ENCODE measurements at places on chromosomes 6 and 20.

- no peak for DNase-seq
Measured at GRCh38 chr20:36122931-36123288, 31.6 kb upstream of the EPB41L1 start.

DNA sequence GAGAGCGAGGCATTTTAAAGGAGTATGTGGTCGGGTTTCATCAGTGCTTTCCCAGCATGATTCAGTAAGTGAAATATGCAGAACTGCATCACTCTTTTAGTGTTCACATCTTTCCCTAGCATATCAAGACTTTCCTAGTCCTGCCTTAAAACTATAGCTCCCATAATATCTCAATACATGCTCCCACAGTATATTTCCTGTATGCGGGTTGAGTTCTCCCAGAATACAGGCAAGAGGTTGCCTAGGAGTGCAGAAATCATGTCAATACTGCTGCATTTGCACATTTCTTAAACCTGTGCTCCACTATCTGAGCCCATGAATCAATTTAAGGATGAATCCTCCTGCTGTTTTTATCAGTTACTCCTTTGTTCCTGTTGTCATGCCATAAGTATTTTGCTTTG, 386.6 kb upstream of the SLC35B3 start:
- DNase-seq = no peak

- no peak for DNase-seq
Measured at GRCh38 chr20:24289737-24290481, 179.5 kb upstream of the SYNDIG1 start.

DNA sequence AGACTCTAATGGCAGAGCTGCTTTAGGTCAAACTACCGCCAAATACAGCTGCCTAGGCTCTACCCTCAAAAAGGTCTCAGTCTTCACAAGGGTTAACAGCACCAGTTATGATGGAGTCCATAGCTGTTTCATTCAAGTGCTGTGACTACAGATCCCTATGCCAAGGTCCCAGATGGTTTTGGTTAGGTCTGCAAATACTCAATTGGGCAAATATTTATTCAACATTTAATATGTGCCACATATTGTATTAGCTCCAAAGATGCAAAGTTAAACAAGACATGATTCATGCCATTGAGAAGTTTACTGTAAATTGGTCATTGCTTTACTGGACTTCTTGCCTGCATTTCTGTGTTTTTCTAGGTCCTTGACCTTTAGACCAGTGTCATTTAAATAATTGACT, 55.8 kb upstream of the TFAP2D start:
- DNase-seq = no peak

- DNase-seq = no peak
Measured at GRCh38 chr6:116666869-116667268, 1.7 kb downstream of the ZUP1 start.

DNA sequence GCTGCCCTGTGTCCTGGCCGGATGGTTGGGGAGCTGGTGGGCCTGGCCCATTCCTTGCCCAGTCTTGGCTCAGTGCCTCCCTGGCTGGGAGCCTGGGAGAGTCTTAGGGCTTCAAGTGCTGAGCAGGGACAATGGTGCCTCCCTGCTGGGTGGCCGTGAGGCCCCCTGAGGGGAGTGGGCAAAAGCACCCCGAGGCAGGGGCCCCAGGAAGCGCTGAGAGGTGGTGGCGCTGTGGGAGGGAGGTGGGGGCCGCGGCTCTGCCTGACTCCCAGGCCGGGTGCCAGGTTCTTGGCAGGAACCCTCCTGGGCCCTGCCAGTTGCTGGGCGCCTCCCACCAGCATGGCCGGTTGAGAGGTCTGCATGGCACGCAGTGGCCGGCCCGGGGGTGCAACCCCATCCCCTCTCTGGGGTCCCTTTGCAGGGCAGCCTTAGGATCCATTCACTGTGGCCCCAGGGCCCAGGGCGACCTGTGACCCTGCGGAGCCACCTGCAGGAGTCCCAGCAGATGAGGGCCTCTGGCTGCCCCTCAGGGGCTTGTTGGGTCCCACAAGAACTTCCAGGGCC, 9.2 kb upstream of the RPS21 start:
- no peak for DNase-seq

DNA sequence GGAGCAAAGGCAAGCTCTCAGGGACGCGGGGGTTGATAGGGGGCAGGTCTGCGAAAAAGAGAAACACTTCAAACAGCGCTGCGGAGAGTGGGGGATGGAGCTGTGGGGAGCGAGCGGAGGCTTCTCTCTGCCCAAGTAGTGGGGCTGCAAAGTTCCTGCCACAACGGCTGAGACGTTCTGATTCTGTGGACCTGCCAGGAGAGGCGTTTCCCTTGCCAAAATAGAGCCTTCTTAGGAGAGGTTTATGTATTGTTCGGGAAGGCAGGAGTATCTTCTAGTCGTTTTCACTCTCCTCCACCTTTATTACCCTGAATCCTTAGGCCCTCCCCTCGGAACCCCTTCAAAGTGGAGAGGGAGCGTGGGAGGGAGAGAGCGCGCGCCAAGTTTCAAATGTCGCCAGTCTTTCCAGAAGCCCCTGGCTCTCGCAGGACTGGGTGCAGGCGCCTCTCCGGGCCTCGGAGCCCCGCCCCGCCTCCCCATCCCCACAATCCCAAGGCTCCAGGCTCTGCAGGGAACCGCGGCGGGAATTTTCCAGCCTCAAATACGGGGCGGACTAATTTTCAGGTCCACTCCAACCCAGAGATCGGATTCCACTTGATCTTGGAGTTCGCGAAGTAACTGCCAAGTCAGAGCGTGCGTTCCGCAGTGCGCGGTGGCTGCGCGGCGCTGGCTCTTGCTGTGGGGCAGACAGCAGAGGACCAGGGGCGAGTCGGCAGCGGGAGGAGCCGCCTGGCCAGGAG, 10.0 kb upstream of the POU3F2 start:
- DNase-seq = no peak
